ENCODE measurements at places on chromosomes 3 and 15.

- DNase-seq: no peak
Measured at GRCh38 chr15:52480990-52481389, 47.7 kb downstream of the MYO5A start.

DNA sequence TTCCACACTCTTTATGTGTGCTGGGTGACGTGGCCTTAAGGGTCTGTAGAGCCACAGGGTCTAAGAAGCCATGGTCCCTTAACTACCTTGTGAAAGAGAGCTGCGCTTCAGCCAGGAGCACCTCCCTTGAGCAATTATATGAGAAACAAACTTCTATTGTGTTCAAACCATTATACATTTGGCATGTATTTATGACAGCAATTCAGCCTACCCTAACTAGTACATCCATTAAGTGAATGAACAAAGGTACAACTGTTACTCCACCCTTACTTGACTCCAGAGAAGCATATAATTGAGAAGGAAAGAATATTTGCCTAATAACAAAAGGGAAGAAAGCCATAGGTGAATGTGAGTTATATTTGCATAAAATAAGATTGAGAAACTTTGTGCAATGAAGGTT lies 69.8 kb upstream of the BOC start:
- DNase-seq: no peak

GRCh38 chr15:85581495-85581894 lies 201.1 kb downstream of the AKAP13 start:
- no peak for DNase-seq

DNA sequence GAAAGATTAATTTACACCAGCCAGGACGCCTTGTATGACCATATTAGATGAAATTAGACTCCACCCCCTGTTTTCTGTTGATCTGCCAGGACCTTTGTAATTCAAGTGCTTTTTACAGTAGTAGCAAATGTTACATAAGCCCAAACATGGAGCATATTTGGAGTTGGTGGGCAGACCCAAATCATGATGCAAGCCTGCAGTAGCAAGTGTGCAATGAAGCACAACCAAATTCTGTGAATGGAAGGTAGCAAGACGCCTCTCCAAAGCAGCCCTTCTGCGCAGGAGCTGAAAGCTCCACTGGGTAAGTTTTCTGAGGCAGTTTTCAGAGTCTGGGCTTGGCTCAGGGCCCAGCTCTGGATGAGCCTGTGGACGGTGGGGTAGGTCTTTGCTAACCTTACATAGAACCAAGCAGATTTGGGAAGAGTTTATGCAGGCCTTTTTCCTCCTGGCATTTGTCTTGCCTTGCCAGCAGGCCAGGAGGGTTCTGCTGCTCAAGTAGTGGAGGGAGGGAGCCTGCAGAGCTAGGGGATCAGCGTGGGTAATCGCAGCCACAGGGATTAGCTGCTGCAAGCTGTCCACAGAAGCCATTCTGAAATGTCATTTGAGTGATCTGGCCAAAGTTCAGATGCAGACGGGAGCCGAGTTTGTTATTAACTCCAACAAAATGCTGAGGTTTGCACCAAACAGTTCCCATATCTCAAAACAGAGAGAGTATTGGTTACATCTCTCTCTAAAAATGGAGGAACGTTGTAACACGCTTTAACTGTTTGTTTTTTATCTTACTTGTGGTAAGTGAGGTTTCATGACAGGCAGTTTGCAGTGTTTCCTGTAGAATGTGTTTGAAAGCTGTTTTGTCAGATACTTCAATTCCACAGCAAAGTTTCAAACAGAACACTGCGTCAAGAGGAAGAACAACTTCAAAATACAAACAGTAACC lies 55.4 kb downstream of the PSMD6 start:
- no peak for DNase-seq

- peak; percentile 36 for DNase-seq
Measured at GRCh38 chr3:122101646-122102045, 46.5 kb downstream of the CD86 start.

DNA sequence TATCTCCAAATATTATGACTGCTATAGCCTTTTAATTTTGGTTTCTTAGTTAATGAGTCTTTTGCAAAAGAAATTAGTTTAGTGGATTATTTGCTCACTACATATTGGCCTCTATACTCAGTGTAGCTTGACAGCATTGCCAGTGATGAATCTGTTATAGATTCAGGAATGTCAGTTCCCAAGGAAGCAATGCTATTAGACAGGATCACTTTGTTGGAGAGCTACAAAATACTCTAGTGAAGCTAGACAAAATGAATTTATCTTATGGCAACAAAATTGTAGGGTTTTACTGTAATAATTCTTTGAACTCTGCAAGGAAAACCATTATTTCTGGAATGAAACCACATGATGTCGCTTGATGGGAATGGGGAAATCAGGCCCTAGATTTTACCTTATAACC lies 543.3 kb downstream of the SQOR start:
- no peak for DNase-seq

DNA sequence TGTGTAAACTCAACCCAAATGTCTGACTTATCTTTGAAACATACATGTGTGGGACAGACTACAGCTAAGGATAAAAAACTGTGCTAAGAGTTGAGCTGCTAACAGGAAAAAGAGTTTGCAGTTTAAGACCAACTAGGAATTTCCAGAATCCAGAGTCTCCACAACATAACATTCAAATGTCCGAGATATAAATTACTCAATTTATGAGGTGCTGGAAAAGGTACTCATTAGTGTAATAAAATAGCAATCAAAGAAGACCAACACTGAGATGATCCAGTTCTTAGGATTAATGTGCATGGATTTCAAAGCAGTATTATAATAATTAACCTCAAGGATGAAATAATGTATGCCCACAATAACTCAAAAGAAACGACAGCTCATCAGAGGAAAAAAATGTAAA lies 426.5 kb upstream of the KCNMB2 start:
- DNase-seq: no peak

DNA sequence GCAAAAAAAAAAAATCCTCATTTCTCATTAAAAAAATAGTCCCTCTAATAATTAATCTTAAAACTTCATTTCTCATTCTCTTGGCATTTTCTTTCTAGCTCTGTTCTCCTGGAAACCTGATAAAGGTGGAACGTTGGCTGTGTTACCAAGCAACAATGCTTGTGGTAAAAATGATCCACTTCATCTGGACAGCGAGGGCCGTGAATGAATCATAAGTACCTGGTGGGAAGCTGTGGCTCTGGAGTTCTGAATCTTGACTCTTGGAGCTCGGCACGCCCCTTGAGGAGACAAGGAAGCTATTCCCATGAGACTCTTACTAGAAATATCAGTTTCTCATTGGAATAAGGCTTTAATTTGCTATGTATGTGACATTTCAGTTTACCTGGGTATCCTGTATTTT lies 32.5 kb downstream of the BCL2L10 start:
- no peak for DNase-seq

DNA sequence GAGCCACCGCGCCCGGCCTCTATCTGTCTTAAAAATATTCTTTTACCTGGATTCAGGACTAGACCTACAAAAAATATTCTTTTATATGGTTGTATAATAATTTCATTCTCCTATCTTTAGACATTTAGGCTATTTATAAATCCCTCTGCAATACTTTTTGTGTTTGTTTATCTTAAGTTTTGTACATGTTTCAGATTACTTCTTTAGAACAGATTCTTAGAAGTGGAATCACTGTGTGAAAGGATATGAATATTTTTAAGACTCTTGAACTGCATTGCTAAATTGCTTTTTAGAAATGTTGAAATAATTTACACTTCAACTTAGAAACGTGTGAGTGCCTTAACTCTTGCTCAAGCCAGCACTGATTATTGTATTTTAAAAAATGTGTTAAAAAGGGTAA lies 131.3 kb upstream of the PTX3 start:
- DNase-seq: no peak

GRCh38 chr15:25673351-25673750 lies 189.8 kb downstream of the ATP10A start:
- no peak for DNase-seq

DNA sequence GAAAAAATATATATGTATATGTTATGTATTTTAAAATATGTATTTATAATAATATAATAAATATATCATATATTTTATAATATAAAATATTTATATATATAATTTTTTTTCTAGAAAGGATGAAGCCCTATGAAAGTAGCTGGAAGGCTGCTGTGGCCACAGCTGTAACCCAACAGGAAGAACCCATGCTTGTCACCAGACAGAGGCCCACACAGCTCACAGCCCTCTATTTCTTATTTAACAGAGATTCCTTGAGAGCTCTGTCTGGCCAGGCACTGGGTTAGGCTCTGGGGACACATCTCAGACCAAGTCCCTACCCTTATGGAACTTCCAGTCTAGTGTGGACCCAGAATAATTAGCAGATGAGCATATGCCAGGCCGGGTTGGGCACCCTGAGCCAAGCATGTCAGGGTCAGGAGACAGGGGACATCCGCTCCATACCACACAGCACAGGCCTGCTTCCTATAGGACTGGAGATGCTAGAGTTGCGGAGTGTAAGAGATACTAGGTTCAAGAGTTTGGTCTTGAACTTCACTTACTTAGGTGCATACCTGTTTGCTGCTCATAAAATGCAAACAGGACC lies 20.5 kb downstream of the MGLL start:
- no peak for DNase-seq

DNA sequence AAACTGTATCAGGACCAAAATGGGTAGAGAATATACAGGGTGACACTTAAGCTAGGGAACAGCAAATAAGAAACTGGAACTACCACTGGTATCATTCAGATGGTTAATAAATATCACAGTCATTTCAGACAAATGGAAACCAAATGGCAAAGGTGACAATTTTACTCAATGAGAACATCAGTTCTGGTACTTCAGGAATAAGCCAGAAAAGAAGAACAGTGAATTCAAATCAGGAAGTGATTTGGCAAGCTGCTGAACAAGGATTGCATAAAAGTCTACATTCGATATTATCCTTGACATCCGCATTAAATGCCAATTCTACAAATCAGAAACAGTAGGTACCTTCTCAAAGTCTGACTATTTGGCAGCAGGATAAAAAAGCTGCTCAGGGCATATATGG lies 23.5 kb upstream of the STIMATE start:
- DNase-seq: no peak

- no peak for DNase-seq
Measured at GRCh38 chr15:26899658-26900057, 32.8 kb downstream of the GABRA5 start.

GRCh38 chr3:126435456-126436315 lies 40.0 kb downstream of the ZXDC start:
- no peak for DNase-seq

DNA sequence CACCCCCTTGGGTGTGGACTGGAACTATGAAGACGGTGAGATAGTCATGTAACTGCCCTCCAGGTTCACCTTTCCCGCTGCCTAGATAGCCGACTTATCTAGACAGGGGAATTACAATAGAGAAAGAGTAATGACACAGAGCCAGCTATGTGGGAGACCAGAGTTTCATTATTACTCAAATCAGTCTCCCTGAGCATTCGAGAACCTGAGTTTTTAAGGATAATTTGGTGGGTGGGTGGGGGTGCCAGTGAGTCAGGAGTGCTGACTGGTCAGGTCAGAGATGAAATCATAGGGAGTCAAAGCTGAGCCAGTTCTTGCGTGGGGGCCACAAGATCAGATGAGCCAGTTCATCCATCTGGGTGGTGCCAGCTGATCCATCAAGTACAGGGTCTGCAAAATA lies 19.7 kb upstream of the DNAJC19 start:
- no peak for DNase-seq

GRCh38 chr15:27638958-27639357 lies 460.2 kb downstream of the OCA2 start:
- DNase-seq: no peak

DNA sequence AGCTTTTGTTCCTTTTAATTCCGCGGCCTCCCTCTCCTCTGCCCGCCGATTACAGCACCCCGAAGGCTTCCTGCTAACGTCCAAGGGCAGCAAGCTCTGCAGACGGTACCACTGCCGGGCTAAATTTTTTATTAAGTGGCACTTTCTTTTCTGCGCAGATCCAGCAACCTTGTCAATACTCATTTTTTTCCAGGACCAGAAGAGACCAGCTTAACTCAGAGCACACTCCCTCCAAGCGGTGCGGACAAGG lies 542 bp upstream of the MEIS2 start:
- peak; percentile 27 for DNase-seq

DNA sequence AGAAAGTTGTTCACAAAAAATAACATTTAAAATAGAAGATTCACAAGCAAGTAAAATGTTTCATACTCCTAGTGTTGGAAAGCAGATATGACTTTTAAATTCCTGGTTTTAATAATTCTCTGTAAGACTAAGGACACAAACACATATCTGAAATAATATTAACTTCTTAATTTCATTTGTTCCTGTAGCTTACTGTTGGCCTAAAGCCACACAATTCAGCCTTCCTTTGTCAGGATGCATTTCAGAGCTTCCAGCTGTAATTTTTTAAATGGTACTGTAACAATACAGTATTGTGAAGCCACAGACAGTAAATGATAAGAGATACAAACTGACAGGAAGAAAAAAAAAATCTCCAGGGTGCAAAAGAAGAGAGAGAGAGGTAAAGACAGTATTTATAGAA lies 84.2 kb downstream of the TMCC1 start:
- no peak for DNase-seq

DNA sequence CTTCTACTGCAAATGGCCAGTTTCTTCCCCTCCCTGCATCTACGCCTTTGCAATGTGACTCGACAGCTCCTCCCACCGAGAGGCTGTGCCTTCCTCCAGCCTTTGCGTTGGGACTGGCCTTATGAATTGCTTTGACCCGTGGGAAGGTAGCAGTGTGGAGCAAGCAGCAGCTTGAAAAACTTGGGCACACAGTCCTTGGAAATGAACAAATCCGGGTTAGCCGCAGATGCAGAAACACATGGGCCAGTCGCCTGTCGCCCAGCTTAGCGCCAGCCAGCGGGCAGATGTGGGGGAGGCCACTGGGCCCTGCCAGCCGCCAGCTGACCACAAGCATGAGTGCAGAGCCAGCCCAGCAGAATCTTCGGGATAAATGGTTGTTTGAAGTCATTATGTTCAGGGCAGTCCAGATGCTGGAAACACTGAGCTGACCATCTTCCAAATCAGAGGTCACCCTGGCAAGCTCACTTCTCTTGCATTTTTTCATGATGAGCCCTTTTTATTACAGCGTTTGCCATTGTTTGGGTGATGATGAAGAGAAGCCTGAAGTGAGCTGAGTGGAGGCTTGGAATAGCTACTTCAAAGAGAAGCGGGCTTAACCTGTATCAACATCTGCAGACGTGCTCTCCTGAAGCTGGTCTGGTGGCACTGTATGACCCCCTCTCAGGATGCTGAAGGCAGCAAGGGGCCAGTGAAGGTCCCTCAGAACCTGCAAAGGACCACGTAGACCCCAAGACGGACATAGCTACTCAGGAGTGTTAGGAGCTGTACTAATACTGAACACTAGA lies 9.8 kb downstream of the SELENOS start:
- DNase-seq: no peak

DNA sequence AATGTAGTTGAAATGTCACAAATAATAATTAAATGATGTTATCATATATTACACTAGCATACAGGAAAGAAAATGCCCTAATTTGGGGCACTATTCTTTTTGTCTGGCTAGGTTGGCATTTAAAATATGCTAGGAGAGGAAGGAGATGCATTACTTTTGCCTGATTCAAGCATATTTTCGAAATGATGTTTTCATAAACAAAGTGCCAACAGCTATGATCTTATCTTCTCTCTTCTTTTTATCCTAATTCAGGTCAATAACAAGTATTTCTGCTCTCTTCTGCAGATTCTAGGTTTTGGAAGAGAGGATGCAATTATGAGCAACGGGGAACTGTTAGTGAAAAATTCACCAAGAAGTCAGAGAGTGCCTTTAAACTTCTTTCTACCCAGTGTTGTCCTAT lies 55.8 kb upstream of the NR2F2 start:
- DNase-seq: no peak
